ENCODE measurements at places on chromosomes 6 and 20.

- DNase-seq = no peak
Measured at GRCh38 chr20:35600176-35600992, 15.2 kb upstream of the SPAG4 start.

DNA sequence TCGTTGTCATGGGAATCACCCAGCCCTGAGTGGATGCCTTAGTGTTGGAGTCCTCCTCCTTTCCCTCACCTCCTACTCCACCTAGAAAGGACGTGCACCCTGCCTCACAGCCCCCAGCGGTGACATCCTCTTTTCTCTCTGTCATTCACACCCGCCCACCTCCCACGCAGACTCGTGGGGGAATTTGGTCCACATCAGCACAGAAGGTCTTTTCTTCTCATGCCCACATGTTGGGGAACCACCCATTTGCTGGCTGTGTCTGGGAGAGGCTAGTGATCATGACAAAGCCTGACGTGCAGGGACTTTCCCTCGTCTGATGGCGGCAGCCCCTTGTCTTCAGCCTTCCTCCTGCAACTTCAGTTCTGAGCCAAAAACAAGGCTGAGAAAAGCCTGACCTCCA lies 96.0 kb upstream of the CNKSR3 start:
- DNase-seq = no peak

DNA sequence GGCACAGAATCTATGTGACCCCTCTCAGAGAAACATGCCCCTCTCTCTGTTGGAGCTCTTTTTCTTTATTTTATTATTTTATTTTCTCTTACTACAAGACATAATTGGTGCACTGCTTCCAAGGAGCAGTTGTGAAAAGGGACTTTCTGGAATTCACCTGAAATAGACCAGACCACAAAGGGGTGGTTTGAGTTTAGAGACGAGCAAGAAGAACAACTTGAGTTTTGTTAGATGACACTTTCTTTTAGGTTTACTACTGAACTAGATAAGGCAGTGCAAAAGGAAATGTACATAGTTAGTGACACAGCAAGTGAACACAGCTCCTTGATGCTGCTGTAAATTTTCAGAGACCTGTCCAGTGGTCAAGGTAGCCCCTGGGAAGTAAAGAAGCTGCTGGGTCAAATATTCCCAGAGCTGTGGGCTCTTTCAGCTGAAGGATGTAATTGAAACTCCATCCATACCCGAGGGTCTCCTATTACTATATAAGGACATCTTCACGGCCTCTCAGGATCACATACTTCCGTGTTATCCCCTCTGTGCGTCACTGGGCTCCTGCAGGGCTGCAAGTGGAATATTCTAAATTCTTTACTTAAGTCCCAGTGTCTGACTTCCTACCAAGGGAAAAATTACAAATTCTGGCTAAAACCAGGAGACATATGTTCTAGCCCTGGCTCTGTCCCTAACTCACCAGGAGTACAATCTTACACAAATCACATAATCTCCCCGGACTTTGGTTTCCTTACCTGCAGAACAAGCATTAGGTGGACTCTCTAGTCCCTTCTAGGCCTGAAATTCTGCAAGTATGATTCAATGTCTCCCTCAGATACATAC lies 69.1 kb upstream of the ADTRP start:
- no peak for DNase-seq

GRCh38 chr6:53252177-53252692 lies 96.5 kb downstream of the ELOVL5 start:
- DNase-seq = no peak

GRCh38 chr6:147868427-147869190 lies 360.1 kb downstream of the SAMD5 start:
- DNase-seq = no peak

DNA sequence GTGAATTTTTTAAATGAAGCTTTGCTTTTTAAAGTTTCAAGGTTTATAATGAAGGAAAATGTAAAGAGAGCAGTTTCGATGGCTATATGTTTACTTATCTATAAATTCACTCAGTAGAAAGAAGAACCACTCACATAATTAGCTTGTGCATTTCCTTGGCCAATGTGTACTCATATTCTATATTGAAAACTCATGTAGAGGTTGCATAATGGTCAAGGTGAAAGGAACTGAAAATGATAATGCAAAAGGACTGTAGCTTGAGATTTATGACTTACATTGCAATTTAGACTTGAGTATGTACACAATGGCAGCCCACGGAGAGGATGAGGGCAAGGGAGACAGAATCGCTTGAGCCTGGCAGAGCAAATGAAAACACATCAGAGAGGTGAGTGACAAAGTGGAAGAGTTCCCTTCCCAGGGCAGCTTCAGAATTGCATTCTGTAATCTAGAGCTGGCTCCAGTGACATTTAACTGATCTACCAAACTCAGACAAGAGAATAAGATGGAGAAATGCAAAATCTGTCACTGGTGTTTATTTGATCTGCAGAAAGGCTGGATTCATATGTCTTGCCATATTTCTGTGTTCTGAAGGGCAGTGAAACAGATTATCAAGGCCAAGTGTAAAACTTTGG lies 191.8 kb downstream of the TMEM200A start:
- no peak for DNase-seq

Data from iPS DF 6.9 (cell line).